ENCODE measurements at places on chromosomes 12 and 14. TPM values are rescaled to one million over a fixed set of nuclear protein-coding genes. Genes with fewer than 3 reads are reported as not detected.

DNA sequence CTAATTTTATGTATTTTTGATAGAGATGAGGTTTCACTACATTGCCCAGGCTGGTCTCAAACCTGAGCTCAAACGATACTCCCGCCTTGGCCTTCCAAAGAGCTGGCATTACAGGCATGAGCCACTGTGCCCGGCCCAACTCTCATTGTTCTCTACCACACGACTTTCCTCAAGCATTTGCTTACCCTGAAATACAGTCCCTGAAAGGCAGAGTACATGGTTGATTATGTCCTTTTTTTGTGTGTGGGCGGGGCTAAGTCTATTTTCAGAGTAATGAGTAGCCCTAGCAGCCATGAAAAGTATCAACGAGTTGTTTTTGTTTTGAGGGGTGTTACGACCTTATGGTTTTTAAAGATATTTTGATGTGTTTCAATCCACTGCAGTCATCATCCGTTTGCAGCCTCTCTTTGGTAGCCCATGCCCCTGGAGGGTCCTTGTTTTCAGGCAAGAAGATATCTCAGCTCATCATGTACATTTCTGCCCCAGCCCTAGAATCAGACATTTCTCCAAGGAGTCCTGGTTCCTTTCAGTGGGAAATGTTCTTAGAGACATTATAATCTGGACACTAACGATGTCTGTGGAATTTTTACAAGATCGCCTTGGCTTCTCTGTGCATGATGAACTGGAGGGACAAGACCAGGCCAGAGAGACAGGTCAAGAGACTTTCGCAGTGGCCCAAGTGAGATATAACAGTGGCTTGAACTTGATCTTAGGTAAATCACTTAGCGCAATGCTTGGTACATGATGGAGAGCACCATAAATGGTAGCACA is 8.7 kb downstream of the ACACB start:
- H3K4me3 ChIP-seq: no peak overlapping the region
- no peaks in the 10 kb centered on the region for H3K27me3 ChIP-seq
- no peaks in the 10 kb centered on the region for H3K36me3 ChIP-seq
- no peak overlapping the region for H3K27ac ChIP-seq
- H3K4me1 ChIP-seq: no peaks in the 10 kb centered on the region

DNA sequence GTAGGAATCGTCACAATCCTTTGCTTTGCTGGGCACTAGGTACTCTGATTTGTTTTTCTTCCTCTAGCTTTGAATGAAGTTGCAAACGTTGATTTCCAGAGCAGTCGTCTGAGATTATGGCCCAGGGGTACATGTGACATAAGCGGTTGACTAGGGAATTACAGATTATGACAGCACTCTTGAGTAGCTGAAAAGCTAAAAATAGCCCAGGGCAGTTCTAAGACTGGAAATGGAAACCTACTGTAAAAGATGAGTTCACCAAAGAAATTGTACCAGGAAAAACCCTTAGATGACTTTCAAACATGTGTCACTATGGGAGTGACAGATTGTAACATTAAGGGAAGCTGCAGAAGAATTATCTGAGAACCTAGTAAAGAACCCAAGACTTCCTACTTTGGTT is 108.5 kb downstream of the ANO6 start:
- no peaks in the 10 kb centered on the region for H3K27me3 ChIP-seq
- H3K4me3 ChIP-seq: no peak overlapping the region
- no peaks in the 10 kb centered on the region for H3K4me1 ChIP-seq
- no peaks in the 10 kb centered on the region for H3K36me3 ChIP-seq

PPP1R1A gene
- 1.1 TPM for total RNA-seq

GRCh38 chr12:76421046-76421445 is 72.8 kb upstream of the BBS10 start:
- no peaks in the 10 kb centered on the region for H3K4me1 ChIP-seq
- H3K4me3 ChIP-seq: no peak overlapping the region
- no peak overlapping the region for H3K27ac ChIP-seq
- no peaks in the 10 kb centered on the region for H3K36me3 ChIP-seq
- no peak for DNase-seq

CLEC2D gene
- 140 TPM for total RNA-seq

GRCh38 chr14:23722675-23723074 is 86.5 kb downstream of the DHRS2 start:
- H3K27ac ChIP-seq: no peak overlapping the region
- H3K27me3 ChIP-seq: no peaks in the 10 kb centered on the region
- H3K36me3 ChIP-seq: no peaks in the 10 kb centered on the region
- H3K4me3 ChIP-seq: no peak overlapping the region
- DNase-seq: no peak

Data from Peyer's patch (tissue), 4 donors.